ENCODE measurements at places on chromosomes 1 and 21.

DNA sequence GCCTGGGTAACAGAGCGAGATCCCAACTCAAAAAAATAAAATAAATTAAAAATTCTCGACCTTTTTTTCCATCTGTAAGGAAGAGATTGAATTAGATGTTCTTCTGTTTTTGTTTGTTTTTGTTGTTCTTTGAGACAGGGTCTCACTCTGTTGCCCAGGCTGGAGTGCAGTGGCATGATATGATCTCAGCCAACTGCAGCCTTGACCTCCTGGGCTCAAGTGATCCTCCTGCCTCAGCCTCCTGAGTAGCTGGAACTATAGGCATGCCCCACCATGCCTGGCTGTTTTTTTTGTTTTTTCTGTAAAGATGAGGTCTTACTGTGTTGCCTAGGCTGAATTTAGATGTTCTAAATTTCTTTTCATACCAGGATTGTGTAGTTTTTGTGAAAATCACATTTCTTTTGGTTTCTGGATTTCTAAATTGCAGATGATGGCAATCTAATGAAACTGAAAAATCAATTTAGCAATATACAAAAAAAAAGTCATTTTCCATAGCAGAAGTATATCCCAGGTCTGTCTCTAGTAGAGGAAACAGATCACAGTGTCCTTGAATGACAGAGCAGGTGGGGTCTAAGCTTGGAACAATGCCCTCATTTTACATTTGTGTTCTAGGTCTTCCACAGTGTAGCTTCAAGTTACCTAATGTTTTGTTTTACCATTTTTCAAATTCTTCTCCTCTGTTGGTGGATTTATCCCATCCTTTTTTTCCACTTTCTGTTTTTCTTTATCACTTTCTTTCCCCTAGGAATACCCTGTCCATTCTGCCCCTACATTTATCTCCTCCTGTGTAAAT, 20.3 kb downstream of the ZYG11A start:
- DNase-seq = no peak

GRCh38 chr1:202639500-202639899, 70.8 kb downstream of the SYT2 start:
- DNase-seq = no peak

DNA sequence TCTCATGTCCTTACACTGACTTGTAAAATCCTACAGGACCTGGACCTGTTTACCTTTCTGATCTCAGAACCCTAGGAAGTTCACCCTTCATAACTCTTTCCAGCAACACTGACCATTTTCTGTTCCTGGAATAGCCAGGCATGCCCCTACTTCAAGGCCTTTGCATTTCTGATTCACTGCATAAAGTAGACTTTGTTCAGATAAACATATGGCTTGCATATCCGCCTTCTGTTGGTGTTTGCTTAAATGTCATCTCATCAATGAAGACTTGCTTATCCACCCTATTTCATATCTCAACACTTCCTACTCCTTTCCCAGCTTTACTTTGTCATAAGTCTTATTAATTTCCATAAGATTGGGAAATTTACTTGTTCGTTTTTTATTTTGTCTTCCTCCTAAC, 57.4 kb downstream of the HSPA13 start:
- no peak for DNase-seq

- DNase-seq = no peak
Measured at GRCh38 chr21:16570856-16571255, 841.1 kb downstream of the USP25 start.

DNA sequence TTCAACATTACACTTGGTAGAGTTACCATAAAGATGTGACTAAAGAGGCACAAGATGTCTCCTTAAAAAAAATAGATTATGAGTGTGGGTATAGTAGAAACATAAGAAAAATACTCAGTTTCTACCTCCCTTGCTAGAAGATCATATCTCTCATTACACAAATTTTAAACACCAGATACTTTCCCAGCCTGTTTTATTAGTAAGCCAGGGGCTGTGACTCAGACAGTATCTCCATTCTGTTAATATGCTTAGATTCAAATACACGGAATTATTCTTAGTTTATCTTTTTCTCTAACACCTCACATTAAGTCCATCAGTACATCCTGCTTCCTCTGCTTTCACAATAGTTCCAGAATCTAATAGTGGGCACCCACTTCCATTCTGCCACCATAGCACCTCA, 561.8 kb upstream of the ADAMTS5 start:
- no peak for DNase-seq

GRCh38 chr1:247172996-247173395, 1.2 kb upstream of the ZNF124 start:
- DNase-seq = no peak

- no peak for DNase-seq
Measured at GRCh38 chr1:98201666-98202081, 280.8 kb upstream of the DPYD start.

- DNase-seq = no peak
Measured at GRCh38 chr1:198232378-198232777, 75.6 kb downstream of the NEK7 start.

- no peak for DNase-seq
Measured at GRCh38 chr1:153945131-153945794, 1.3 kb downstream of the DENND4B start.

- DNase-seq = no peak
Measured at GRCh38 chr1:21882721-21883415, 54.2 kb downstream of the HSPG2 start.

GRCh38 chr1:206951318-206952100, 5.2 kb upstream of the PIGR start:
- no peak for DNase-seq

GRCh38 chr1:64955097-64956009, 11.0 kb downstream of the JAK1 start:
- DNase-seq = no peak
